ENCODE measurements at places on chromosomes 11 and 22. TPM values are rescaled to one million over a fixed set of nuclear protein-coding genes. Genes with fewer than 3 reads are reported as not detected.

GRCh38 chr22:25146906-25147641, 52.6 kb upstream of the CRYBB3 start:
- no peak for DNase-seq

The OR5A1 gene
- total RNA-seq = not detected

DNA sequence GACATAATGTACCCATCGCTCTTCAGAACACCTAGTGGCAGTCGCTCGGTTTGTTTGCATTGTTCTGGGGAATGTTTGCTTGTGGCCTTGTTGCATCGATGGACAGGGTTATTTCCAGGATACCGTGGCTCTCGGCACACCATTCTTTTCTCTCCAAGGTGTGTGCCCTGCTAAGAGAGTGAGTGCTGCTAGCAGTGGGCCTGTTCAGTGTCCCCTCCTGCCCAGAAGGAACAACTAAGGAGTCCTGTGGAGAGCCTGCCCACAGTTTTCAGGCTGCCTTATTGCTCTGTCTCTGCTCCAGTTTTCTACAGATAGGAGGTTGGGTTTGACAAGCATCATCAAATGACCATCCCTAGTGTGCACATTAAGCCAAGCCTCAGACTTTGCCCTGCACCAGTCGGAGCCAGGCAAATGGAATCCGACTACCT, 1.4 kb downstream of the CRY2 start:
- DNase-seq = no peak

The PATE4 gene
- not detected for total RNA-seq

The C22orf42 gene
- total RNA-seq = not detected

DNA sequence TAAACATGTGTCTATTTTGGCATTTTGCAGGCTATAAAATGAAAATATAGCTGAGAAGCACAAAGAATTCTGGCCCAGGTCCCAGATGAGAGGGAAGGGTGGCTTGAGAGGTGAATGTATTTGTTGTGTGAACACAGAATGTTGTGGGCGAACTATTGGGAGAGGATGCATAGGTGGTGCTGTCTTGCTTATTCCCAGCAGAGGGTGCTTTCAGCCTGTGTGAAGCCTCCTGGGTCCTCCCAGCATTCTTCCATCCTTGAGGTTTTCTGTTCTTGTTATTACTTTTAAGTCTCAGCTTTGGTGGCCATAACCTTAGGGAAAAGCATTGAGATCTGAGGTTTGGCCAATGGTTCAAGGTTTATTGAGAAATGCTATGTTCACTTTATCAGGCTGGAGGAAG, 108.7 kb upstream of the SNX19 start:
- no peak for DNase-seq

DNA sequence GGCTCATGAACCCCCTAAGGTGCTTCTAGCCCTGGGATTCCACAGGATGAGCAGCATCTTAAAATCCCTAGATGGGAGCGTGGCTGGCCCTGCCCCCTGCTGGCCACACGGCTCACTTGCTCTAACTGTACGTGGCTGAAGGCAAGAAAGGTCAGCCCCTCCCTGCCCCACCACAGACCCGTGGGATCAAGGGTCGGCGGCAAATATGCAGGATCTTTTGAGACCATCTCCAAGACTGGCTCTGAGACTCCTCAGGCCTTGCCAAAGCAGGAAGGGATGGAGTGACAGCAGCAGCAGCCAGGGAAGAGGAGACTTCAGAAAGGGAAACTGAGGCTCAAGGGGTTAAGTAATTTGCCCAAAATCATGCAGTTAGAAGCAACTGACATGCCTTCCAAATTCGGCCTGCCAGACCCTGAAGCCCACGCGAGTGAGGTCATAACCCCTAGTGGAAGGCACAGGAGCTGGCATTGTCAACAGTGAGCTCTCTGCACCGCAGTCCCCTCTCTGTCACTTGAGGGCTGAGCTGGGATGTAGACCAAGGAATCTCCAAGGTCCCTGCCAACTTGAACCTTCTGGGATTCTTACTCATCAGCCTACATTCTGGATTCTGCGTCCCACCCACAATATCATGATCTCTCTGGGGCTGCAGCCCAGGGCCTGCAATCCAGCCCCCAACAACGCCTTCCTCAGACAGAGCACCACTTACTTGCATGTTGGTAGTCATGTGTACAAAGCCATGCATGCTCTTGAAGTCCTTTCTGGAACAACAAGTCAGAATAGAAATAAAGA, 31.4 kb downstream of the CREB3L1 start:
- DNase-seq = peak; percentile 91

The ENDOD1 gene
- 10.4 TPM for total RNA-seq

- DNase-seq = no peak
Observed at GRCh38 chr11:119372260-119373058, 9.0 kb downstream of the USP2 start.

- no peak for DNase-seq
Observed at GRCh38 chr11:14554959-14555358, 34.8 kb upstream of the PSMA1 start.

The C11orf42 gene
- not detected for total RNA-seq

The TRIM29 gene
- total RNA-seq = not detected

- no peak for DNase-seq
Observed at GRCh38 chr11:3166268-3167142, 1.4 kb upstream of the OSBPL5 start.

- DNase-seq = no peak
Observed at GRCh38 chr11:110587972-110588371, 124.3 kb downstream of the ARHGAP20 start.

DNA sequence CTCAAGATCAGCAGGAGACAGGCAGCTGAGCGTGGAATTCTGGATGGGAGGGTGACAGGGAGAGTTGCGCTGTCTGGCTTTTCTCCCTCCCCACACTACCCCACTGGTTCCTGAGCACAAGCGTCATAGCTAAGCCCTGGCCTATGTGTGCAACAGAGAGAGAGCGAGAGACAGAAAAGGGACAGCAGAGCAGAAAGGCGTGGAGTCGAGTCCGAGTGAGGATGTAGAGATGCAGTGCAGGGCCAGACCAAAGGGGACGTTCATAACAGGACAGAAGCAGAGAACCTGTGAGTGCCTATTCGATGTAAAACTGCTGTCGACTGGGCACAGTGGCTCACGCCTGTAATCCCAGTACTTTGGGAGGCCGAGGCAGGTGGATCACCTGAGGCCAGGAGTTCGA, 94.0 kb upstream of the TMEM45B start:
- DNase-seq = no peak

The KDM4D gene
- 0.40 TPM for total RNA-seq

The DCHS1 gene
- total RNA-seq = 9.6 TPM

The FADS1 gene
- total RNA-seq = 21.3 TPM

DNA sequence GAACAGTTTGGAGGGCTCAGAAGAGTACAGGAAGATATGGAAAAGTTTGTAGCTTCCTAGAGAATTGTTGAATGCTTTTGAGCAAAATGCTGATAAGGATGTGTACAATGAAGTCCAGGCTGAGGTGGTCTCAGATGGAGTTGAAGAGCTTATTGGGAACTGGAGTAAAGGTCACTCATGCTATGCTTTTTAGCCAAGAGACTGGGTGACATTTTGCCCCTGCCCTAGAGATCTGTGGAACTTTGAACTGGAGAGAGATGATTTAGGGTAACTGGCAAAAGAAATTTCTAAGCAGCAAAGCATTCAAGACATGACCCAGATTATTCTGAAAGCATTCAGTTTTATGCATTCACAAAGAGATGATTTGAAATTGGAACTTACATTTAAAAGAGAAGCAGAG, 27.9 kb upstream of the CABP2 start:
- no peak for DNase-seq

The FZD4 gene
- 26.9 TPM for total RNA-seq

GRCh38 chr11:15327786-15328231, 213.1 kb downstream of the INSC start:
- DNase-seq = peak; percentile 52

GRCh38 chr11:44645827-44646226, 80.4 kb downstream of the CD82 start:
- DNase-seq = no peak

GRCh38 chr11:46617972-46618314, 590 bp downstream of the ATG13 start:
- no peak for DNase-seq

The MRGPRX3 gene
- total RNA-seq = not detected

DNA sequence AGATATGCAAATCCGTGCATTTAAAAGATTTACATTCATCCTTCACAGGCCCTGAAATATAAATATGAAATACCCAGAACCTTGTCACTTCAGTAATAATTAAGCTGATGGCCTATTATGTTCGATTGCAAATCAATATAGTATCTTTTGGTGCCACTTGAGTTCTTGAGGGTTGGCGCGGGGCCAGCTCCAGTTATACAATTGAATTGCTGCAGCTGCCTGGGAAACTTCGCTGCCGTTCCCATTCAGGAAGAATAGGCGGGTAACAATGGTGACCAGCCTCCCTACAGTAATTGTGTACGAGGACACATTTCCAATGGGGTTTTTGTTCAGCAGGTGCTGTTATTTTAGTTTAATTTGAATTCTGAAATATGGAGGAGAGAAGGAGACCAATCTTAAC, 451.2 kb downstream of the INSC start:
- peak; percentile 55 for DNase-seq

- DNase-seq = no peak
Observed at GRCh38 chr11:14519597-14519916, 629 bp downstream of the PSMA1 start.

DNA sequence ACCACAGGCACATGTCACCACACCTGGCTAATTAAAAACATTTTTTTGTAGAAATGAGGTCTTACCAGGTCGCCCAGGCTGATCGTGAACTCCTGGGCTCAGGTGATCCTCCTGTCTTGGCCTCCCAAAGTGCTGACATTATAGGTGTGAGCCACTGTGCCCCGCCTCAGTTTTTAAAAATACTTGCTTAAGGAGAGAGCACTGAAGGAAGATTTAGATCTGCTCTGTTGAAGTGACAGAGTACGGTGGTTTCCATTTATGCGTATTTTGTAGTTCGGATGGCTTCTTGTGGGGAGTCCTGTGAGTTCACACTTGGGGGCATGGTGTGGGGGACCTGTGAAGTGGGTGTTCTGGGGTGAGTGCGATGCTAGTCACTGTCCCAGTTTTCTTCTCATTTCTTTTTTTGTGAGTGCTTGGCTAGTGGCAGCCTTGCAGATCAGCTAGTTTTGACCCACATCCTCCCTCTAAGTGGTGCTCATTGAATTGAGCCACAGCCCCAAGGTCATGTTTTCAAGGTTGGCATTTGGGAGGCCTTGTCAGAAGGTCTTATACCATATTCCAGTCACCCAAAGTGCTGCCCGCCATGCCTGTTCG, 31.5 kb downstream of the PTPRJ start:
- no peak for DNase-seq

The JHY gene
- total RNA-seq = 2.6 TPM

GRCh38 chr11:130897262-130898182, 18.8 kb downstream of the SNX19 start:
- peak; percentile 84 for DNase-seq

GRCh38 chr22:49112661-49113626, 714.7 kb downstream of the BRD1 start:
- no peak for DNase-seq

The MAJIN gene
- not detected for total RNA-seq

The ADAMTS8 gene
- total RNA-seq = 0.48 TPM

The RFPL1 gene
- not detected for total RNA-seq

GRCh38 chr11:57049749-57050148, 61.0 kb downstream of the OR5AK2 start:
- no peak for DNase-seq

DNA sequence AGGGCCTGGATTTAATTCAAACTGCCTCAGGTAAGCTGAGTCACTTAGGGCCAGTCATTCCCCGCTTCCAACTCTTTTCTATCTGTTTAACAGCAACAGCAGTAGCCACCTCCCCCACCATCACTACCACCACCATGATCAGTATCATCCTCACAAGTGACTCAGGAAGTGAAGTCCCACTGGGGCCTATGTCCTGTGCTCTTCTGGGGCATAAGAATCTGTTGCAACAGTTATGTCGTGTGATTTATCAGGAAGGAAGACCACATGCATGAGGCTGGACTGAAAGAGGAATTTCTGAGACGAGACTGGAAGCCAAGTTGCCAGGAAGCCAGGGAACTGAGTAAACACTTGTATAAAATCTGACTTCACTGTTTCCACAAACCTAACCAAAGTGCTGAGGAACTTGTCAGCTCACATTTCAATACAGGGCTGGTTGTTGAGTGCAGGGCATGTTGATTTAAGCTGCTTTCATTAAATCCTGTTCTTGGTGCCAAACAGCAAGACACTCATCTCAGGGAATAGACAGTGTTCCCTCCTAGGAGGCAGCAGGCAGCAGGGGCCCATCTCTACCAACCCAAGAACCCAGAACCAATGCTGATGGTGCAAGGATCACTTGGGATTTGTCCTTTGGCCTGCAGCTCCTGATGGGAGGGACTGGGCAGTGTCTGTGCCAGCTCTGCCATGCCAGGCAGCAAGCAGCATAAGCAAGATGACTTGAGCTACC, 226.7 kb upstream of the NARS2 start:
- no peak for DNase-seq

- DNase-seq = no peak
Observed at GRCh38 chr11:67355794-67356386, 2.5 kb upstream of the POLD4 start.

- DNase-seq = no peak
Observed at GRCh38 chr22:29254286-29254660, 13.5 kb downstream of the RHBDD3 start.

GRCh38 chr11:34987617-34988016, 71.2 kb downstream of the PDHX start:
- DNase-seq = no peak

- DNase-seq = no peak
Observed at GRCh38 chr22:19062139-19062942, 59.9 kb downstream of the DGCR2 start.

The OR51B5 gene
- not detected for total RNA-seq

Measured in Right ventricle myocardium superior (tissue), 1 donor.